ENCODE measurements at places on chromosomes 5 and 9.

GRCh38 chr5:175820230-175820629, 51.1 kb upstream of the CPLX2 start:
- no peak for DNase-seq

DNA sequence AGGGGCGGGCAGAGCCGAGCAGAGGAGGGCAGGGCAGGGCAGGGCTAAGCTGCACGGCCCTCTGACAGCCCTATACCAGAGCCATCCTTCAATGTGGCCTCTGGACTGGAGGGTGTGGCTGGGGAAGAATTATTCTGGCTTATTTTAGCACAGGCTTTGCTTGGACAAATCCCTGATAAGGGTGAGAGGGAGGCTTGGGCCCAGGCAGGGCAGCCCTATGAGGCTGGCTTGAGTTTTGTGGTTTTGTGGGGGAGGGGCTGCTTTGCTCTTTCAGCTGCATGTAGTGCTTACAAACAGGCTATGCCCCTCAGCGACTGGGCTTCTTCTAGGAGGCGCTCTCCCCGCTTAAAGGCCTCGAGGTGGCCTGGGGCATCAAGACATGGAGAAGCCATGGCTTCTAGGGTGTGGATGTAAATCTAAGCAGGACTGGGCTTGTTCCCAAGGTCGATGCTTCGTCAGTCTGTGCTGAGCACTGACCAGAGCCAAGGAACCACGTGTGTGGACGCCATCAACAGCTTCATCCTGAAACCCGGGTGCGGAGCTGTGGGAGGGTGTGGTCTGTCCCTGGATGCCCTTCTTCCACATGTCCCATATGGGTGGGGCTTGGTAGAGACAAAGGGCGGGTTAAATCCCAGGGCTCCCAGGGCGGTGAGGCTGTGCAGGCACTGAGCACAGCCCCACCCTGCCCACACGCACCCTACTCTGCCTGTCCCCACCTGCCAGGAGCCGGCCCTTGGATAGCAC, 45.7 kb upstream of the IPPK start:
- DNase-seq, result no peak

GRCh38 chr9:89006267-89006666, 15.0 kb downstream of the S1PR3 start:
- no peak for DNase-seq

DNA sequence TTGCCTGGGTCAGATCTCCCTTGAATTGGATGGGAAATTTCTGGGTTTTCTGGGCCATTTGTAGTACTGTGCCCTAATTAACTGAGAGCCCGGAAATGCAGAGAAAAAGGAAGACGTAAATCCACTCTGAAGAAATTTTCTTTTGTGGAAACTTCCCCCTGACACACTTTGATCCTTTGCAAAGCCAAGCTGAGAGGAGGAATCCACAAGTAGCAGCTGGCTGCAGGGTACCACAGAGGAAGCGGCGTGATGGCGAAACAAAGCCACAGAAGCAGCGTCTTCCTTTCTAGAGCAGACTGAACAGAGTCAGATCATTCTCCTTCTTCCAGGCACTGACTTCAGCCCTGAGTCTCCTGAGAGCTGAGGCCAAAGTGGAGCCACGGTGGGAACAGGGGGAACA, 47.1 kb upstream of the ZNF354A start:
- no peak for DNase-seq

- no peak for DNase-seq
Observed at GRCh38 chr5:95907740-95908706, 53.6 kb downstream of the ELL2 start.

DNA sequence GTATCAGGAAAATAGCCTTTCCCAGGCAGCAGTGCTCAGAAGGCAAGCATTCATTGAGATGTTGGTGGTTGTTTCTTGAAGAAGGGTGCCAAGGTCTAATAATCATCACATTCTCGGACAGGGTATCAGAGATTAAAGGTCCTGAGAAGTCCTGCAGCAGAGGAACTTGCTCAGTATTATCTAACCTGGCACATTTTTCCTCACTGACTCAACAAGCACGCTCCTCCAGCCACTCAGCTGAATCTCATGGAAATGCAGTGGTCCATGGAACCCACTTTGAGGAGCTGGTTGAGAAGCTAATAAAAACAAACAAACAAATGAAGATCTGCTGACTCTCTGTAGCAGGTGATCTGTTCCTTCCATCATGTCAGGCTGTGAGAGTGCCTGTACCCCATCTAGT, 35.3 kb upstream of the ICE1 start:
- no peak for DNase-seq

Measured in stimulated activated CD4-positive, alpha-beta T cell treated with anti-CD3 and anti-CD28 coated beads, Interleukin-4, amount 100 ng/mL, for 1 hour (primary cell).